ENCODE measurements at places on chromosomes 4 and X.

GRCh38 chr4:96343836-96344235 is 503.9 kb downstream of the PDHA2 start:
- no peak for DNase-seq

- DNase-seq: no peak
These were observed 393.9 kb downstream of the MID1IP1 start for GRCh38 chrX:39195156-39195555.

DNA sequence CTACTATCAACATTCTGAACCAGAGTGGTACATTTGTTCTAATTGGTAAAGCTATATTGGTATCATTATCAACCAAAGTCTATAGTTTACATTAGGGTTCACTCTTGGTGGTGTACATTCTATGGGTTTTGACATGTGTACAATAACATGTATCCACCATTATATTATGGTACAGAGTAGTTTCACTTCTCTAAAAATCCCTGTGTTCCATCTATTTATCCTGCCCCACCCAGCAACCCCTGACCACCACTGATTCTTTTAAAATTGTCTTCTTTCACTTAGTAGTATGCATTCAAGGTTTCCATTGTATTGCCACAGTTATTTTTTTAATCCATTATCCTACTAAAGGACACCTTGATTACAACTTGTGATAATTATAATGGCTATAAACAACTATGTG is 15.3 kb upstream of the TMPRSS11D start:
- DNase-seq: no peak

DNA sequence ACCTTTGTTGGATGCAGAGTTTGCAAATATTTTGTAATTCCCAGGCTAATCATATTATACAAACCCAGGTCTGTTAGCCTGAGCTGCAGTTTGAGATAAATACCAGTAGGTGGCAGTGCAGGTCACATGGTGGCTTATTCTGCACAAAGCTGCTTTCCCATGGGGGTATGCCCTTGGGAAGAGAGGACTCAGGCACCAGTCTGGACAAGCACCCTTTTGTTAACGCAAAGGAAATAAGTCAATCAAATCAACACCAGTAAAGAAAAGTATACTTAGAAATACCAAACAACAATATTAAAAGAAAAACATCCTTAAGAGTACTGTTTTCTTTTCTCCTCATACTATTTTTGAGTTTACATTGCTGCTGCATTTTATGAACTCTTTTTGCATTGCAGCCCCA is 389.0 kb upstream of the ZFP42 start:
- DNase-seq: no peak

GRCh38 chr4:89539797-89540711 is 232.5 kb upstream of the GPRIN3 start:
- no peak for DNase-seq

Measured in muscle of back (tissue), 13 donors.